ENCODE measurements at places on chromosomes 12 and 14. TPM values are rescaled to one million over a fixed set of nuclear protein-coding genes. Genes with fewer than 3 reads are reported as not detected.

GRCh38 chr12:105955976-105956375, 182.8 kb downstream of the NUAK1 start:
- no peak for DNase-seq

GRCh38 chr12:124716208-124717130, 147.2 kb downstream of the SCARB1 start:
- no peak for DNase-seq

- DNase-seq: no peak
These were observed 10.2 kb downstream of the KRT82 start for GRCh38 chr12:52395761-52396434.

- no peak for DNase-seq
These were observed 44.4 kb downstream of the UBE3B start for GRCh38 chr12:109521831-109522230.

GRCh38 chr14:83312511-83312910, 1778.9 kb upstream of the SEL1L start:
- DNase-seq: no peak

Gene VDR
- total RNA-seq: 5.8 TPM

Data from LHCN-M2 (cell line).